ENCODE measurements at places on chromosomes 5 and 9.

- no peak for DNase-seq
Observed at GRCh38 chr5:121805911-121806310, 45.8 kb upstream of the FTMT start.

GRCh38 chr9:89234205-89235067, 55.8 kb upstream of the SHC3 start:
- DNase-seq, result no peak

DNA sequence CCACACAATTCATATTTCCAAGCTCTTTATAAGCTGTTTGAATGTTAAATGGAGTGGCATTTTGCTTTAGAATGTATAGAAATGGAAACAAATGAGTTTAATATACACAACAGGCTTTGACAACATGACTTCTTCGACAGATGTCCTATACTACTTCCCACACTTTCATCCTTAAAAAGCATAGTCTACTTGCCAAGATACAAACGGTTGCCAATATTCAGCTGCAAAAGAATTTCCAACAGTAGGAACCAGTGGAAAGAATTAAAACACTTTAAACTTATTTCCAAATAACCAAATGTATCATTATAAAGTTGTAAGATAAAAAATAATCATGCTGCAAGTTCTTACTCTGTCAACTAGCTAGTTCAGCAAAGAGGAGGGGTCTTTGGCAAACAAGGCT, 456.4 kb downstream of the PDE4D start:
- no peak for DNase-seq

DNA sequence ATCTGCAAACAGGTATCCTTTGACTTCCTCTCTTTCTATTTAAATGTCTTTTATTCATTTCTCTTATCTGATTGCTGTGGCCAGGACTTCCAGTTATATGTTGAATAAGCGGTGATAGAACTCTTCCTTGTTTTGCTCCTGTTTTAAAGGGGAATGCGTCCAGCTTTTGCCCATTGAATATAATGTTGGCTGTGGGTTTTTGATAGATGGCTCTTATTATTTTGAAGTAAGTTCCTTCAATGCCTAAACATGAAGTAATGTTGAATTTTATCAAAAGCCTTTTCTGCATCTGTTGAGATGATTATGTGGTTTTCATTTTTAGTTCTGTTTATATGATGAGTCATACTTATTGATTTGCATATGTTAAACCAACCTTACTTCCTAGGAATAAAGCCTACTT, 300.5 kb upstream of the CTNND2 start:
- no peak for DNase-seq

- DNase-seq, result no peak
Observed at GRCh38 chr9:114300153-114300845, 22.6 kb upstream of the ORM1 start.

GRCh38 chr9:96655198-96655851, at the start of gene PRXL2C:
Gene PRXL2C (minus strand): TSS chr9:96655317. CDS start chr9:96655281, 36 bp downstream.
- DNase-seq, result peak; percentile 53

GRCh38 chr9:120331913-120332312, 248.1 kb downstream of the CDK5RAP2 start:
- no peak for DNase-seq

- no peak for DNase-seq
Observed at GRCh38 chr9:137376386-137376785, 46.6 kb downstream of the EXD3 start.
